Naive thymus-derived CD8-positive, alpha-beta T cell (primary cell): ENCODE measurements at places on chromosomes 13 and 19.

DNA sequence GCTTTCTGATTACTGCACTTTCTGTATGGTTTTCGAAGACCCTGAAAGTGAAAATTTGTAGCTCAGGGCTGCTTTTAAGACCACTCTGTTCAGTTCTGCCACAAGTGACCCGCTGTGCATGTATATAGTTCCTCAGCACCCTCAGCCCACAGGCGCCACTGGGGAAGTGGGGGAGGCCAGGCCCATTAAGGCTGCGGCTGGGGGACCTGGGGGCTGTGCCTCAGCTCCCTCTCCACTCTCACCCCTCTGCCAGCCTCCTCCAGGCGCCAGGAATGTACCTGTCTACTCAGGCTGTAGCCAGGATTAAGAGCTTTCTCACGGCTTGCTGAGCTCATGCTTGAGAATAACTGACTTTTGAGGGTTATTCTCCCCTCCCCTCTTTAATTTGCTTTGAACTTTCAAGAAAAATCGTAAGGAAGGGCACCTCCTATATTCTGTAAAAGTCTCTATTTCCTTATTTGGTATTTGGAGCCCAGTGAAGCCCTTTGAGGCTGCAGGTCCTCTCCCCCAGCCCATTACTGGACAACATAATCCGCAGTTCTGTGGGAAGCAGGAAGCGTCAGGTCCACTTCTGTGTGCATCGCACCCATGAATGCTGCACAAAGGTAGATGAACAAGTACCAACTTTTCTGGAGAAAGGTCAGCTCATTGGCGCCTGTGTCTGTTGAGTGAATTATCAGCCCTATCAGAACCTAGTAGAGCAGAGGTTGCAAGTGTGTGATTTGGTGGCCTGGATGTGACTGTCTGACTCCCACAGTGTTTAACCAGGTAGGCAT, 29.6 kb downstream of the GJA3 start:
- DNase-seq: no peak

DNA sequence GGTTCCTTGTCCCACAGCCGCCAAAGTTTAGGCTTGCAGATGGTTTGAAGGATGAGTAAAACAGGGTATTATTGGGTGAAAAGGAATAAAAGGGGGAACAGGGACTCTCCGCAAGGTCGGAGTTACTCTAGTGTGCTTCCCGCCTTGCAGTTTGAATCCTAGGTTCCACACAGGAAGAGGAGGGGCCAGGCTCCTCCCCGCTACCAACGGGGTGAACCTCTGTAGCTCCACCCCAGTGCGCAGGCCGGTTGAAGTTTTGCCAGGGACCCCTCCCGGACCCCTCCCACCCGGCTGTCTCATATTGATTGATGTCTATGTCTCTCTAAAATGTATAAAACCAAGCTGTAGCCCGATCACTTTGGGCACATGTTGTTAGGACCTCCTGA, 11.6 kb upstream of the GTF2F2 start:
- DNase-seq: no peak

GRCh38 chr19:42512130-42512636, 16.1 kb downstream of the CEACAM1 start:
- DNase-seq: no peak

DNA sequence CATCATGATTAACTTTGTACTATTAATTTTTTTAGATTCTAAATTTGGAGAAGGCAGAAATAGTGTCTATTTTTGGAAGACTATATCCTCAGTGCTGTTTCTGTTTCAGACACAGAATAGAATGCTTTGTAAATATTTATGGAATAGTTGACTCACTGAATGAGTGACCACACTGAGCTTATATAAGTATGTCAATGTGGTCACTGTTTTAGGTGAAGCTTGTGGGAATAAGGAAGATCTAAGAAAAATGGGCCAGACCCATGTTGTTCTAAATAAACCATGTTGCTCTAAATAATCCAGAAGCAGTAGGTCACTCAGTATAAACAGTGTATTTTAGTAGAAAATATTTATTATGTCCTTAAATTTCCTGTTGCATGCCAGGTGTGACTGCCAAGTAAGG, 45.5 kb upstream of the DACH1 start:
- DNase-seq: no peak

DNA sequence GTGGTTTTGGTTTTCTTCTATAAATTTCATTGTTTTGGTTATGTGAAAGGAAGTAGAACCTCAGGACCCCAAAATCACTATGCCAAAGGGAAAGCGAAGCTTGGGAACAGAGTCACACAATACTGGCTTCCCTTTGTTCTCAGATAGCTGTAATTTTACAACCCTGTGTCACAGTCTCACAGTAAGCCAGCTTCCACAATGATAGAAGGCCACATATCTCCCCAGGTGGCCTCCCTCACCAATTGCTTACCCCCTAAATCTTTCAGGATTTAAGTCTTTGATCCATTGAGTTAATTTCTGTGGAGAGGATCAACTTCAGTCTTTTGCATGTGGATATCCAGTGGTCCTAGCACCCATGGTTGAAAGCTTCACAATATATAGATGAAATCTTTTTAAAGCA, 58.7 kb downstream of the SLC15A1 start:
- DNase-seq: no peak

- no peak for DNase-seq
These were observed 16.5 kb downstream of the LRRC4B start for GRCh38 chr19:50551715-50552187.

- DNase-seq: no peak
These were observed 277.5 kb downstream of the NHLRC3 start for GRCh38 chr13:39315796-39316195.

DNA sequence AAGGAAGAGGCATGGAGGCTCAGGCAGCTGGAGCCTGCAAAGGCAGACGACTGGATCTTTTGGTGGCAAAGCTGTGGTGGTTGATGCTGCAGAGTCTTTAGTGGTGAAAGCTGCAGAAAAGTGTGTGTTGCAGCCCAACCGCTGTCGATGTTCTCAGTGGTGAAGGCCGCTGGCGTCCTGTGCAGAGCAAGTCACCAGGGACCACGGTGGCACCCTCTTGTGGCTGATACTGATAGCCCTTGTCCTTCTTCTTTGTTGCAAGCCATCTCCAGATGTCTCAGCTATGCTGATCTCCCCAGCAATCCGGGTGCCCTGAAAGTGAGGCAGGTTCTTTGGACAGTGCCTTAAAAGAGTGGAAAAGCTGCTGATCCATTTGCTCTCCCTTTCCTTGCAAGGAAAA, 610.9 kb upstream of the PCDH9 start:
- DNase-seq: no peak

GRCh38 chr19:1843646-1844394, 4.5 kb downstream of the REXO1 start:
- DNase-seq: no peak

GRCh38 chr19:42111811-42112210, 20.4 kb downstream of the POU2F2 start:
- no peak for DNase-seq
